ENCODE measurements at places on chromosomes 2 and 18.

DNA sequence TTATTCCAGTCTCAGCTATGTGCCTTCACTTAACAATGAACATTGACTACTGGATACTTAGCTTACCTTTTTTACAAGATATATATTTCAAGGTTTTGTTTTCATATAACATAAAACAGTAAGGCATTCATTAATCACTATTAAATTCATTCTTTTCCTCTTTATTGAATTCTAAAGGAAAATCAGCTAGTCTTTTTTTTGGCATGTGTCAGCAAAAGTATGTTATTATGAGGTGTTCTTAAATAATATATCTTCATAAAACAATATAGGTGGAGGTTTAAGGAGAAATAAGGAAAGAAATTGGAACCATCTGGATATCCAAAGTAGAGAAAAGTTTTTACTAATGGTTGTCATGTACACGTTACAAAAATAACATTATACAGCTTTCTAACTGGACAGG is 472.6 kb downstream of the ARHGAP15 start:
- DNase-seq, result no peak

DNA sequence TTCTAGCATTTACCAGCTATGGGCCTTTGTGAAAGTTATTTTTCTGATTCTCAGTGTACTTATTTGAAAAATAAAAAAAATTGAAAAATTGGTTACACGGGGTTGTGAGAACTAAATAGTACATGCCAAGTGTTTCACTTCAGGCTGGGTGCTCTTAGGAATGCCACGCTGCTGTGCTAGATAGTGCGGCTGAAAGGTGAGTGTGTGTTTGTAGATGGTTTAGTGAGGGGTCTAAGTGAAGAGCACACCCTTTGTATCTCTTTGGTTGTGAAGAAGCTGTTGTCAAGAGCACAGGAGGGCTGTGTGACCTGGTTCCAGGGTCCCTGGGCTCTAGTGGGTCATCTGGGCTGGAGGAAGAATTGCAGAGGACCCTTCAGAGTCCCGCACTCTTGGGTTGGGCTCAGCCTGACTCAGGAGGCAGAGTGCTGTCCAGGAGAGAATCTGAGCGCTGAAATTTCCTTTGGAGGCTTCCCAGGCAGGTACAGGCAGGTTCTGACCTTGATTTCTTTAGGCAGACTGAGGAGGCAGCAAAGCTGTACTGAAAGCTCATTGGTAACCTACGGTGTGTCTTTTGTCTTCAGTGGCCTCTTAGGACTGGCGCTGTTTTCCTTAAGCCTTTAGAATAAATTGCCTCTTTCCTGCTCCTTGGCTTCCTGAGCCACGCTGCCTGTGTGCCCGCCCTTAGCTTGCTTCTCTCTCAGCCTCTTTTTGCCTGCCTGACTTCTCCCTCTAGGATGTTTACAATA is 44.4 kb downstream of the MAP4K4 start:
- no peak for DNase-seq

DNA sequence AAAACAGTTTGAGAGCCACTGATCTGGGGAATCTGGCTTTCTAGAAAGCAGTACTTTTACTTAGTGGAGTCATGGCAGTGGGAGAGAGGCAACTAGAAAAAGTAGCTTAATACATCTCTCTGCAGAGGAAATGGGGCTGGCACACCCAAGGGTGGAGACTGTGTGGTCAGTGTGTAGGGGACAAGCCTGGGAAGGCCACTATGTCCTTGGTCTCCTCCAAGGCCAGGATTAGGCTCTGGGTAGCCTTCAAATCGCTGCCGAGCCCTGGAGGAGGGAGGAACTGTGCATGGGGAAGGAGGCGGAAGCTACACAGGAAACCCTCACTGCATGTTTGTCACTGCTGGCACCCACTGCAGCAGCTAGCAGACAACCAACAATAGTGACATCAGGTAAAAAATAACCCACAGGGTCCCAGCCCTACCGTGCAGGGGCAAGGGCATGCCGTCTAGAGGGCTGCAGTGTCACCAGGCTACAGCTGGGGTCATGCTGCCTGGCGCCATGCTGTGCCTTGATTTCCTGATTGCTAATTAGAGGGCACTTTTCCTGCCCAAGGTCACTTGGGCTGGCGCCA is 34.8 kb downstream of the LBH start:
- no peak for DNase-seq

- no peak for DNase-seq
These were observed 49.9 kb upstream of the GALR1 start for GRCh38 chr18:77199707-77200106.

DNA sequence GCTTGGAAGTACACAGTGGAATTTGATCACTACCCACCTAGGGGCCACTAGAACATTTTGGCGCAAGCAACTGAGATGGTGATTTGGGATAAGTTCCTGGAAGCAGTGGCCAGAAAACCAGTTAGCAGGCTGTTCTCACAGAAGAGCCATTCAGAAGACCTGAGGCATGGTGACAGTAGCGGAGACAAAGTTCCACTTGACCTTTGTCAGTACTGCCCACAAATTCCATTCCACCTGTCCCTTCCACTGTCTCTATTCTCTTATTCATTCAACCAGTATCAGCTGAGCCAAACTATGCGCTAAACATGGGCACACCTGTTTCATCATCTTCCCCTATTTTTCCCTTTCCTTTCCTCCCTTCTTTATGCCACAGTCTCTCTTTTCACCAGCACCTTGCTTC is 59.2 kb upstream of the PPP1CB start:
- DNase-seq, result no peak

DNA sequence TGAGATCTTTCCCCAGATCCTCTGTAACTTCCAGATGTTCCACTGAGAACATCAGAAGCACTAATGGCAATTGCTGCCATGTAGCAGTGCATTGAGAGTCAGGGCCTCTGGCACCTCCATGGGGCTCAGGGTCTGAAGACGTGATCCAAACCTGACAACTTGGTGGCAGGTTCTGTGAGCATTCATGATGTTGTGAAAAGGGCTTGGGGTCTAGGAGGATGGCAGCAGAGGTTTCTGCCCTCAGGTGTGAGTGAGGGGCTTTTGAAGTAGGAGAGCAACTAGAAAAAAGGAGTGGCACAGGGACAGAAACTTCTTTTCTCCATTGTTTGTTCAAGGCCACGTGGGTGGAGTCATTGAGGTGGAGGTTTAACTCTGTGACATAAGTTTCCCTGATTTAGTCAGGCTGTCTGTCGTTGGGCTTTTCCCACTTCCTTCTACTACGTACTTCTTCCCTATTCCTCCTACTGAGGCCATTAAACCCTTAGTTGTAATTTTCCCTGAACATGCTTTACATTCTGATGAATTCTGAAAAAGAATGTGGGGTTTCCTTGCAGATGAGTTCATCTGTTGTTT is 13.1 kb downstream of the CFLAR start:
- no peak for DNase-seq
